ENCODE measurements at places on chromosomes 12 and 14. TPM values are rescaled to one million over a fixed set of nuclear protein-coding genes. Genes with fewer than 3 reads are reported as not detected.
A peak's percentile ranks its signal among the peaks of the same experiment; 100 is the strongest.

DNA sequence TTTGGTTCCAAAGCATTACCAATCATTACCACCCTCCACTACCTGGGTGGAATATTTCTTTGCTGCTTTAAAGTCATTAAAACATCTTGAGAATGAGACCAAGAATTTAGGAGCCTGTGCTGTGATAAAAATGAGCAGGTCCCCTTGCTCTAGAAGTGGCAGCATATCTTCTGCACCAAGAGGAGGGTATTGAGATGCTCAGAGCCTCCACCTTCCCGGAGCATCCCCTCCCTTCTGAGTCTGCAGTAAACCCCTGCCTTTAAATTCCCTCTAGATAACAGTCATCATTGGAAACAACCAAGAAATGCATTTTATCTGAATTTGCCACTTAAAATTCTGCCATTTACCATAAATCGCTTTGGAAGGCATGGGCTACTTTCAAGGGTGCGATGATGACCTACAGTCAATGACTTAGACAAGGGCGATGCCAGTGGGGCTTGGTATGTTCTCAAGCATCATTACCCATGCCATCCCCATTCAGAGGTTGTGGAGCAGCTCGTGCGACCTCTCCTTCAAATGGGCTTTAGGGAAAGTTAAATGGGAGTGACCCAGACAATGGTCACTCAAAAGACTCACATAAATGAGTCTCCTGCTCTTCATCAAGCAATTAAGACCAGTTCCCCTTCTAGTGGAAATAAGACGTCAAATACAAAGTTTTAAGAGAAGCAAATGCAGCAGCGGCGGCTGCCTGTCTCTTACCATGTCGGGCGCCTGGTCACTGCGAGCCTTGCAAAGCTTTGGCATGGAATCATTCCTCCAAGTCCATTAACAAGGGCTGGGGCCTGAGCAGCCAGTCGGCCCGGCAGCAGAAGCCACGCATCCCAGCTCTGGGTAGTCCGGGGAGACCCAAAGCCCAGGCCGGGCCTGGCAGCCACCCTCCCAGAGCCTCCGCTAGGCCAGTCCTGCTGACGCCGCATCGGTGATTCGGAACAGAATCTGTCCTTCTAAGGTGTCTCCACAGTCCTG lies 334.5 kb downstream of the TMEM121 start:
- DNase-seq = peak; percentile 30

DNA sequence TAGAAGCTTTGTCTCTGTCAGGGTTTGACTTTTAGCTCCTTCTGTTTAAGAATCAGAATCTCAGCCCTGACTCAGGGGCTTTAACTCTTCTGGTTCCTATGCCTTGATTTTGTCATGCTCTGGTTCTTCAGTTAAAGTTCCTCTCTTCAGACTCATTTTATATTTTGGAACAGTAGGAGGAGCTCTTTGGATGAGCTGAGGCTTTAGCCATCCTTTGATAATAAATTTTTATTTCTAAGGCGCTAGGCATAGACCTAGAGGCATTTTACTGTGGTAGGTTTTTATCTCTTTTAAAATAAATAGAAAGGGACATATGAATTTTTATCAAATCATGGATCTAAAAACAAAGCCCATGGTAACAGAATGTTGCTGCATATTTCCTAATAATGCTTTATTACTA lies 51.7 kb downstream of the ATP23 start:
- no peak for DNase-seq

- DNase-seq = no peak
Measured at GRCh38 chr14:40757376-40757950, 849.2 kb upstream of the LRFN5 start.

DNA sequence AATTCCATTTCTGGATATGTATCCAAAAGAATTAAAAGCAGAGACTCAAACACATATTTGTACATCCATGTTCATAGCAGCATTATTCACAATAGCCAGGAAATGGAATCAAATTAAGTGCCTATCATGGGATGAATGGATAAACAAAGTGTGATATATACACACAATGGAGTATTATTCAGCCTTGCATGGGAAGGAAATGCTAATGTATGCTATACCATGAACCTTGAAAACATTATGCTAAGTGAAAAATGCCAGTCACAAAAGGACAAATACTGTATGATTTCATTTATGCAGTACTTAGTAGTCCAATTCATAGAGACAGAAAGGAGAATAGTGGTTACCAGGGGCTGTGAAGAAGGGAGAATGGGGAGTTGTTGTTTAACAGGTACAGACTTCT lies 32.1 kb upstream of the CSRNP2 start:
- DNase-seq = no peak

- DNase-seq = no peak
Measured at GRCh38 chr14:96092936-96093335, 53.8 kb downstream of the C14orf132 start.

DNA sequence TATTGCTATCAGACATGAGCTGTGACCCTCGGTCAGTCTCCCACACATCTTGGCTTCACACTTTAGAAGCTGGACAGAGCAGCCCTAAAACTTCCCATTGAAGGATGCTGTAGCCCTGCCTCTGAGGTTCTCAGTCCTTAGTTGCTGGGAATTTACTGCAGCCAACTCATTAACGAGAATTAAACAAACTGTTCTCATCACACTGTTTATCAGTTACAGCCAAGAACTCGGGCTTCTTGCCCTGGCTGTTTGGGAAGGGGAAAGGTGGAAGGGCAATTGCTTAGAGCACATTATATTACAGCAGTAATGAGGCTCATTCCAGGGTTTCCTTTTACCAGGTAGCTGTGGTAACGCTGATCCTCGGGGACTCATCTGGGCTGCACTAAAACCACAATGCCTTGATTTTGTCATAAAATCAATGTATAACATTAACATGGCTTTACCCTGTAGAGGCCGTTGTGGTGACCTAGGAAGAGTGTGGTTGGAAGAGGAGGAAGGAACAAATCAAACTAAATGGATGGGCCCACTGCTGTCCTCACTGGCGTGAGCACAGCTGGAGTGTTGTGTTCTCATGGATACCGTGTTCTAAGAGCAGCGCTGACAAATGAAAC lies 87.1 kb downstream of the GPR135 start:
- DNase-seq = no peak

- DNase-seq = no peak
Measured at GRCh38 chr14:69366761-69367160, 31.3 kb downstream of the ERH start.

DNA sequence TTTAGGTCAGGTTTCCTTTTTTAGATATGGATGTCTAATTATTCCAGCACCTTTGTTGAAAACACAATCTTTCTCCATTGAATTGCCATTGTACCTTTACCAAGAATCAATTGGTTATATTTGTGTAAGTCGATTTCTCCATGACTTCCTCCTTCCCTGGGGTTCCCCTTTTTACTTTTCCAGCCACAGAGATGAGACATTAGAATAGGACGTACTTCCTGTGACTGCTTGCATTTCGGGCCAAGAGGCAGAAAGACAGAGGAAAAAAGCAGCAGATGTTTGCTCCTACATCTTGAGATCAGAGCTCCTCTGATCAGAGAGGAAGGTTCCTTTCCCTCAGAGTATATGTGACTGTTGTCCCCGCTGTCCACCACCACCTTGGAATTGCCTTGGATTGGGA lies 453.7 kb upstream of the RGS6 start:
- DNase-seq = no peak

DNA sequence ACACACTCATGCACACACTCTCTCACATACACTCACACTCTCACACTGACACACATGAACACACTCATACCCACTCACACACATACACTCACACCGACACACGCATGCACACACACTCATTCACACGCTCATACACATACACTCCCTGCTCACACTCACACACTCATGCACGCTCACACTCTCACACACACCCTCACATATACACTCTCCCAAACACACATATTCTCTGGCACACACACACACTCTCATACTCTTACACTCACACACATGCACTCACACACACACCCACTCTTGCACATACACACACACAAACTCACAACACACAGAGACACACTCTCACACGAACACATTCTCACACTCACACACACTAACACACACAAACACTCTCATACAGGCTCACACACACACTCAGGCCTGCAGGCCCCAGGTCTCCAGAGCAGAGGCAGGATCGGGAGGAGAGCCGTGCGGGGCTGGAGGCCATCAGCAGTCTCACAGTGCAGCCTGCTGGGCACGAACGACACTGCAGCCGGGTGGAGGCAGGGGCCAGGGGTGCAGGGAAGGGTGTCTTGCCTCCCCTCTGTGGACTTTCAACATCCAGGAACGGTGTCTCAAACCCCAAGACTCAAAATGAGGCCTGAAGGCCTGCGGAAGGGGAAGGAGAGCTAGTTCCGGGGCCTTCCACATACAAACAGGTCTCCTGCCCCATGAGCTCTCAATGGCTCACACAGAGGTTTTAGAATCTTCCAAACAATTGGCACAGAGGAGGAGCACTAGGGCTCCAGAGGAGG lies 148.7 kb downstream of the ANO2 start:
- DNase-seq = no peak

DNA sequence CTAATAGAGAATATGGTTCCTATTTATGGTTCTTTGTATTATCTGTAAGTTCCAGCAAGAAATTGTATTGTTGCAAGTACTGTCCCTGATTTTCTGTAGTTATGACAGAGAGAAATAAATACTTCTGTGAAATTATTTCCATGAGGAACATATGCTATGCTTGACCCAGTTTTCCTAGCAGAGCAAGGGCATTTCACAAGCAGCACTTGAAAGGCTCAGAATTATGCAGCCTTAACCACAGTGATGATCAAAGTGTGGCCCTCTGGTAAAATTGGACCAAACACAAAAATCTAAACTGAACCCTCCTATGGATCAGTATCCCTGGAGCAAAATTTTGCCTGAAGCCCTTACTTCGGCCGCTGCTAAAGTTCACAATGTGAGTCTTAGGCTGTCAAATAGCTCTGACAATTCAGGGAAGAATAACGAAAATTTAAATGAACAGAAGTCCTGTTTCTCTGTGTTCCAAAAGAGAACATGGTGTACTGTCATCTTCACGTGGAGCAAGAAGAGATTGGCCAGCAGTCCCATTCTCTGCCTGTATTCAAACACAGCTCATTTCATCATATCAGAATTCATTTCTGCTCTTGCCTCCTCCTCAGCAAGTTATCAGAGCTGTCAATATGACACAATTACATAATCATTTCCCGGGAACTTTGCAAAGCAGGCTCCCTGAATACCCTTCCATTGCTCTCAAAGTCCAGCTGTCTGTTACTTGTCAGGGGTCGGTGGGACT lies 471.9 kb downstream of the RPS29 start:
- DNase-seq = no peak

DNA sequence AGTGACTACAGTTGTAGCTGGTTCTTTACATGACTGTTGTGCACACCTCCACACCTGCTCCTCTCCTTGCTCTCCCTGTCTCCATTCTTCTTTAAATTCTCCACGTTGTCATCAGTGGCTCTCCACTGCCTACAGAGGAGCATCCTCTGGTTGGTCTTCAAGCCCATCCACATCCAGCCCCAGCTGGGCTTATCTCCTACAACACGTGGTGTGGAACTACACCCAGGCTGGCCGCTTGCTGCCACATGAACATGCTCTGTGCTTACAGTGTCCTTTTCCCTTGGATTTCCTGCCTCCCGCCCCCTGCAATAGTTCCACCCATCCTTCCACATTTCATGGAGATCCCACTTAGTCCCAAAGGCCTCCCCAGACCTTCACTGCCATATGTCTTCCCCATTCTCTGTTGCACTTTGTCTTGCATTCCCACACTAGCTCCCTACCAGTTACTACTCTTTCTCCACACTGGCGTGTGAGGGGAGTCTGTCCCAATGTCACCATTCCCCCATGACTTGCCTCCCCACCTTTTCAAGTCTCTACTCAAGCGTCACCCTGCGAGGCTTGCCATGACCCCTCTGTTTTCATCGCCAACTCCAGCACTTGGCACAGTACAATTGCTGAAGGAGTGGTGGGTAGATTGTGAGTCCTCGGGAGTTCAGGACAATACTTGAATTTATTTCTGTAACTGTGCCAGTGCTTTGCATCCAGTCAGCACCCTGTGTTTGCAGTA lies 9.8 kb upstream of the MCRS1 start:
- no peak for DNase-seq

Gene KRT80
- not detected for polyA plus RNA-seq

Gene PTPRB
- not detected for polyA plus RNA-seq

Gene RPL36AL
- 709 TPM for polyA plus RNA-seq

Gene CCND2
- 72.4 TPM for polyA plus RNA-seq

Gene USP44
- 3.2 TPM for polyA plus RNA-seq

Gene CPM
- polyA plus RNA-seq = 0.26 TPM

Gene CCDC60
- polyA plus RNA-seq = not detected

Data from CD8-positive, alpha-beta memory T cell (primary cell).